NCI-H510A (cell line): ENCODE measurements at places on chromosomes 5 and 9.

DNA sequence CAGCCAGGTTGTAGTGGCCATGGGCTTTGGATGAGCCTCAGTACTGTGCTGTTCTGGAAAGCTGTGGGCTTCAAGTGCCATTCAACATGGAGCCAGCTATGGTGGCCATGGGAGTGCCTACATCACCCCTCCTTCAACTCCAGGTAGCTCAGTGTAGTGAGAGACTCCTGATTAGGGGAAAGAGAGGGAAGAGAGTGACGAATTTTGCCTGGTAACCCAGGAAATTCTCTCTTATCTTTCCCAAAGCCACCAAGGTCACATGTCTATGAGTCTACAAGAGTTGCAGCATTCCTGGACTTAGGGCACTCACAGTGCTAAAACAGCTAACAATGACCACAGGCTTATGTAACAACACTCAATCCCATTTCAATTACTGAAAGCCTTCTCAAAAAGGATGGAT, 81.7 kb upstream of the SPTLC1 start:
- DNase-seq = no peak

GRCh38 chr5:137136991-137137632, 362.0 kb downstream of the SPOCK1 start:
- DNase-seq = no peak

DNA sequence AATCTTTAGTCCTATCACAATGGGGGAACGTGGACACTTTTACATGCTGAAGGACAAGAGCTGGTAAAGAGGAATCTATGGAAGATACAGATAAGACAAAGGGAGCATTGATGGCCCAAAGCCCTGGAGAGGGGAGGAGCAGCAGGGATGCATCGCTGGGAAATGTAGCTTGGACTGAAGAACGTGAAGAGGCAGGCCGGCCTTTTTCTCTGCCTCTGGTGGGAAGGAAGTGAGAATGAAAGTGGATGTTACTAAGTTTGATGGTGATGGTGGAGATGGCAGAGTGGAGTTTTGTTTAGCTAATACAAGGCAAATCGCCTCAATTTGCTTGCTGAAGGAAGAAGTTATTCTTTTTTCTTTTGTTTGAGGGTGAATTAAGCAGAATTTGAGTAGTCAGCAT, 124.6 kb upstream of the TAF11L2 start:
- DNase-seq = no peak

DNA sequence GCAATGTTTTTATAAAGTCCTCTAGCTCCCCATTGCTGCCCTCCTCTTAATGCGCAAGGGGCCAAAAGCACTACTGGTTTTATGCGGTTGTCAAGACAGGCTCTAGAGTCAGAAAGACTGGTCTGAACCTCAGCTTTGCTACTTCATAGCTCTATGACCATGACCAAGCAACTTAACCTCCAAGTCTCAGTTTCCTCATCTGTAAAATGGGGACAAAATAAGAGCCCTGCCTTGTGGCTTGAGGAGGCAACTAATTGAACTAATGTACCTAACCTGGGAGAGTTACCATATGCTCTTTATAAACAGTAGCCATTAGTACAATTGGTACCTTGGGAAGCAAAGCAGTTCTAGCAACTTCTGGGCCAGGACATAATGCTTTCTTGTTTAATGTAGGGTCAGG, 36.5 kb downstream of the ANXA6 start:
- no peak for DNase-seq

DNA sequence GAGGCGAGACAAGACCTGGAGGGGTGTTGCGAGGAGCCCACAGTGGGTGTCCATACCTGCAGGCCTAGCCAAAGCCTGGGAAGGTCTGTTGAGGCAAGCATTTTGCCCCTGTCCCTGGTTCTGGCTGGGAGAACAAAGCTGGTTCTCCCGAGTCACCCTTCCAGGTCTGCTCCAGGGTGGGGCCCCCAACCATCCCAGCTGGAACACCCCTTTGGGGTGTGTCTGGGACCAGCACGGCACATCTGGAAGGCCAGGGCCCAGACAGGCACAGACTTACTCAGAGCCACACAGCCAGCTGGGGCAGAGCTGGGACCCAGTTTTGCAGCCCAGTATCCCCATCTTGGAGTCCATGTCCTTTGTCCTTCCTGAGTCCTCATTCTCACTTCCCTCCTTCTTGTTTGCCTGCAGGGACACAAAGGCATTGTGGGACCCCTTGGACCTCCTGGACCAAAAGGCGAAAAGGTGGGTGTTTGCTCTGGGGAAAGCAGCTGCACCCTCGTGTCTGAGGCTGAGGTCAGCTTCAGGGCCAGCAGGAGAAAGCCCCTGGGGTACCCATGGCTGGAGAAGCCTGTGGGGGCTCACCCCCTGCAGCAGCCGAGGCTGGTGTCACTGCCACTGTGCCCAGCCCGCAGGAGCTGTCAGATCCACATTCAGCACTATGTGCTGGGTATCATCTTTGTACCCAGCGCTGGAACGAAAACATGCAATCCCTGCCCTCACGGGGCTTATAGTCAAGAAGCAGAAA, 38.4 kb upstream of the ORM1 start:
- DNase-seq = no peak

DNA sequence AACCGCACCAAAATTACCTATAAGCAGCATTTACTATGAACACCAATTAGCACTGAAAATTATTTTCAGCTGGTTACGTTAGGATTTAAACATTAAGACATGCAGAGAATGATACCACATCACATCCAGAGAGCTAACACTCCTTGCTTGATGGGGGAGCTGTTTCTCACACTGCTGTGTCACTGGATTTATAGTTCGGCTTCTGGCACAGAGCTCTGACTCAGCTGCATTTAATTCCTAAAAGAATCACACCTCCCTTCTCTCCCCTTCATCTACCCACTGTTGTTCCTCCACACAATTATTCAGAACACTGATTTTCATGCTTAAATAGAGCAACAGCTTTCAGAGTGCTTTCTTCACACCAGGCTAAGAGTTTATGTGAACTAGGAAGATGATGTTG, 82.6 kb upstream of the SV2C start:
- no peak for DNase-seq

- DNase-seq = no peak
Observed at GRCh38 chr5:164296603-164297080, 791.2 kb downstream of the MAT2B start.

DNA sequence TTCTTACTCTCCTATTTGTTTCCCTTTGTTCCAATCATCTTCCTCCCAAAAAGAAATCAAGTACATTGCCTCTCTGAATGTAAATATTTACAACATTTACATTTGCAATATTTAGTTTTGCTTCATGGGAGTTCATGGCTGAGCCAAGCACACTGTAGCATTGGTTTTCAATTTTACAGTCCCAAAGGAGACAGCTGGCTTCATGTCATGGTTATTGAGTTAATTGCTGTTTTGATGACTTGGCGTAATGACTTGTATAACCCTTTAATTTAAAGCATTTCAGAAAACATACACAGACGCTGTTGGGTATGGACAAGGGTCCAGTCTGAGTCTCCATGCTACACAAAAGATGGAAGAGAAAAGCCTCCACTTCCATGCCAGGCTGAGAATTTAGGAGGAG, 25.6 kb upstream of the VLDLR start:
- DNase-seq = no peak

DNA sequence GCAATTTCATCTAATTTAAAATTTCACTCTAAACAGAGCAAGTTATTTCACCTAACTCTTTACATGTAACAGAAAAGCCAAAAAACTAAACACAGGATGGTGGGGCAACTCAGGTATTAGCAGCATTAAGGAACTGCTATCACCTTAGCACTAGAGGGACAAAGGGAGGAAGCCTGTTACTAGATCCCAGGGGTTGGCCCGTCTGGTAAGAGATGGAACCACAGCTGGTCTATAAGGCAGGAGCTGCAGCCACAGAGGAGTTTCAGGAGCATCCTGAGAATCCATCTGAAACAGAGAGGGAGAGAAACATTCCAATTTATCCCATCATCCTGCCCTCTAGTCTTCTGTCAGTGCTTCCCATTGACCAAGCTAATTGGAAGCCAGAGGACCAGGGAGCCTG, 300.3 kb downstream of the MRPS30 start:
- no peak for DNase-seq

DNA sequence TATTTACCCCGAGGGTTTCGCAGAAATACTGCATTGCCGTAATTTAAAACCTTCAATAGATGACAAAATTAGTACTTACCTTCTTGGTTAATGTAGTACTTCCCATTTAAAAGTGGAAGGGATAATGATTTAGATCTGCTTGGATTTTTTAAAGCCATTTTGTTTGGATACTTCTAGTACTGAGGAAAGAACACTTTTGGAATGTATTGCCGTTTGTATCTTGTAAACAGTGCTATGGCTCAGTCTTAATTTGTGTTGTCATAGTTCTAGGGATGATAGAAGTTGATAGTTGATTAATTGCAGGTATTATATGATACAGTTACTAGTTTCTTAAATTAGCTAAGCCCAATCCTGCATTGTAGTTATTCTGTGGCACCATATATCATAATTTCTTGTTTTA, 33.1 kb downstream of the TNPO1 start:
- no peak for DNase-seq
